ENCODE measurements at places on chromosomes 2 and 18.

- no peak for DNase-seq
These were observed 235.2 kb downstream of the LDLRAD4 start for GRCh38 chr18:13453714-13454113.

DNA sequence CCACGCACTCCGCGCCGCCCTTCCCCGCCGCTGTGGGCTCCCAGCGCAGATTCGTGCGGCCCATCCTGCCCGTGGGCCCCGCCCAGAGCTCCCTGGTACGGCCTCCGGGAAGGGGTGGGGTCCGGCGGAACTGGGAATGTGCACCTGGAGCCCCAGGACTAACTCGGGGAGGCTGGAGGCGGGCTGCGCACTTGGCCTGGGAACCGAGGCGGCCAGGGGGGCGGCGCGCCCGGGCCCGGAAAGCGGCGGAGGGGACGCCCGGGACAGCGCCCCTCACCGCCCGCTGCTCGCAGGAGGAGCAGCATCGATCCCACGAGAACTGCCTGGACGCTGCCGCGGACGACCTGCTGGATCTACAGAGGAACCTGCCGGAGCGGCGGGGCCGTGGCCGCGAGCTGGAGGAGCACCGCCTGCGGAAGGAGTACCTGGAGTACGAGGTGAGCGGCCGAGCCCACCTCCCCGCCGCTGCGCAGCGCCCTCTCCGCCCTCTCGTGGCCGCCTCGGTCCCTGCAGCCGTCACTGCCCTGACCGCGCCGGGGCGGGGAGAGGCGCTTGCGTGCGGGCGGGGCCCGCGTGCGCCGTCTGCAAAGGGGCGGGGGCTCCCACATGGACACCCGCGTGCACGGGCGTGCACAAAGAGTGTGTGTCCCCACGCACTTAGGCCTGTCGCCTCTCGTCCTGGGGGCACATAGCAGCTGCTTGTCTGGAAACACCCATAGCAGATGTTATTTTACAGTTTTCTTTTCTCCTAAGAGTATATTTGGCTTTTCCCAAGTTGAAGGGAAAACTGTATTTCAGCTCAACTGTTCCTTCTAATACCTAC is 25.2 kb downstream of the PSD4 start:
- peak; percentile 86 for DNase-seq

DNA sequence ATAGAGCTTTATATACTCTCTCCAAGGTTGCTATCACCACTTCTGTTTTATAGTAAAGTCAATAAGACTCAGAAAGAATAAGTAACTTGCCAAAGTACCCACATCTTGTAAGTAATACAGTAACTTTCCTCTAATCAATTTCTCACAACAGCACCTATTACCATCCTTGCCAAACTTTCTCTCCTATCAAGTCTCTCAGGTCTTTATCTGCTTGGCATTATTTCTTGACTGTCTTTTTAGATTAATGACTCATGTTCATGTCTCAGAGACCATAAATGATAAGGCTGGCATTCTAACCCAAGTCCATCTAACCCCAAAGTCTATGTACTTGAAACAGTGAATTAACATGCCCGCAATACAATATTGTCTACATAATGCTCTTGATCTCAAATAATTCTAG is 618.0 kb upstream of the ZEB2 start:
- no peak for DNase-seq

DNA sequence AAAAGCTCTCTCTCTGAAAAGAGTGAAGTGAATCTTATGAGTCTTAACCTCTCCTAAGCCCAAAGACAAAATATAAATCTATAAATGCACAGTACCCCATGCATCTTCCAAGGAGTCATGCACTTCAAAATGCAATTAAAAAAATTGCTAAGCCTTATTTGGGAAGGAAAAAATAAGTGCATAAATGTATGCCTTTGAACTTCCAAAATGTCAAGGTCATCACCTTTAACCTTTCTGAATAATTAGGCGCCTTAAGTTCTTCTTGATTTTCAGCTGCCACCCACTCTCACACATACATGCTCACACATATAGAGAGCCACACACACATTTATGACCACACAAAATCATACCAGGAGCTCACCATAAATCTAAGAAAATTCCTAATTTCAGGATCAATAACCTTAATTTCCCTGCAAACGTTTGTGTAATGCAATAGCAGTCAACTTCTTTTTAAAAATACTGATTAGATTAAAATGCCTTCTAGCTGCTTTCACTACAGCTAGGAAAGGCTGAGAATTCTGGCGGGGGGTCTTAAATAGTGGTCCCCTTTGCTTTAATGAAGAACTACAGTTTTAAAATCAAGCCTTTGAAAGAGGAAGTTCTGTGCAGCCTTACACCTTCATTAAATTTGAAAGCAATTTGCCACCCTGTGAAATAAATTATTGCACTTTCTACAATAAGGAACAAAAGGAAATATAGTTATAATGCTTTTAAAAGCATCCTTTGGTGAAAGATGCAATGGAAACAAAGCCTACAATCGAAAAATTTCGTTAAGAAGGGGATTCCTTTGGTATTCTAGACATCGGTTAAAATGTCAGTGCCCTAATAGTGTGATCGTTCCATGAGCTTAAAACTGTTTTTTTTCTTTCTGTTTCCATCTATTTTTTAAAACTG is 3.6 kb downstream of the HOXD11 start:
- no peak for DNase-seq

GRCh38 chr18:67183398-67183797 is 333.1 kb downstream of the DSEL start:
- no peak for DNase-seq

DNA sequence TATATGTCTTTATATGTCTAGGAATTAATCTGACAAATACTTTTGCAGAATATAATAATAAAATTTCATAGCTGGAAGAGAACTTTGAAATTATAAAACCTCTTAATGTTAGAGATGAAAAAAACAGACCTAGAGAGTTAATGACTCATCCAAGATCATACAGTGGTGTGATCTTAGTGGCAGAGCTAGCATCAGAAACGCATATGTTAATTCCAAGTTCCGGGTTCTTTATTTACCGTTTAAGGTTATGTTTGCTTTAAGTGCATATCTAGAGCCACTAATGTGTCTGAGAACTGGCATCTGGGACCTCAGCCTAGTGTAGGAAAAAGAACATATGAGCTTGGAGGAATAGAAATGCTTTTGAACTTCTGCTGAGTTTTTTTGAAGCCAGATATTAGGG is 24.3 kb downstream of the CERS6 start:
- DNase-seq: no peak

DNA sequence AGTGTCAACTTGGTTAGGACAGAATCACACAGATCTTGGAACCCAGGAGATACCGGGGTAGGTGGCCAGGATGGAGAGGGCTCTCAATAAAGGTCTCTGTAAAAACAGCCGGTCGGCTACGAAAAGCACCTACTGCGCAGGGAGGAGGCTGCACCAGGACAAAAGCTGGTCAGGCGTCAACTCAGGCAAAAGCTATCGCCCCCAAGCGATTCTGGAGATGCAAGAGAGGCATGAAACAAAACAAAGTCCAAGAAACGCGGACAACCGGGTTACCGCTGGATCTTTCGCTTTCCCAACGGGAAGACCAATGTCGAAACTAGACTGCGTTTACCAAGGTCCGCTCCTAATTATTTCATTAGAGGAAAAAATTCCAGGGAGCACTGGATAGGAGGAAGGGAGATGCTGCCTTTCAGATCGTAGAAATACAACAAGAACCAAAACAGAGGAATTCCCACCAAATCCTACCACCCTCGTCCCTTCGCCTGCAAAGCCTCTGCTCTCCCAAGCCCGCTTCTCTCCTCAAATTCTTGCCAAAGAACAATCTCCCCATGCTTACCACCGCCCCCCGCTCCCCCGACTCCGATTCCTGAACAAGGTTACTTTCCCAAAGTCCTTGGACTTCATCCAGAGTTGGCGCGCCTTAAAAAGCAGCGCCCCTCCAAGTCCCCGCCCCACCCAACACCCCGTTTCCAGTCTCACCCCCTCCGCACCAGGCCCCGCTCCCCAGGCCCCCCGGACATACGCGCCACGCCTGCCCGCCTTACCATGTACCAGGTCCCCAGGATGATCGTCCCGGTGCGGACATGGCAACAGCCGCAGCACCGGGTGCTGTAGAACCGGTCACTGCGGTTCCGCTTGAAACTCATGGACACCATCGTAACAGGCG is 539 bp downstream of the LAPTM4A start:
- peak; percentile 35 for DNase-seq

GRCh38 chr2:163852616-163853015 is 116.8 kb upstream of the FIGN start:
- DNase-seq: no peak

DNA sequence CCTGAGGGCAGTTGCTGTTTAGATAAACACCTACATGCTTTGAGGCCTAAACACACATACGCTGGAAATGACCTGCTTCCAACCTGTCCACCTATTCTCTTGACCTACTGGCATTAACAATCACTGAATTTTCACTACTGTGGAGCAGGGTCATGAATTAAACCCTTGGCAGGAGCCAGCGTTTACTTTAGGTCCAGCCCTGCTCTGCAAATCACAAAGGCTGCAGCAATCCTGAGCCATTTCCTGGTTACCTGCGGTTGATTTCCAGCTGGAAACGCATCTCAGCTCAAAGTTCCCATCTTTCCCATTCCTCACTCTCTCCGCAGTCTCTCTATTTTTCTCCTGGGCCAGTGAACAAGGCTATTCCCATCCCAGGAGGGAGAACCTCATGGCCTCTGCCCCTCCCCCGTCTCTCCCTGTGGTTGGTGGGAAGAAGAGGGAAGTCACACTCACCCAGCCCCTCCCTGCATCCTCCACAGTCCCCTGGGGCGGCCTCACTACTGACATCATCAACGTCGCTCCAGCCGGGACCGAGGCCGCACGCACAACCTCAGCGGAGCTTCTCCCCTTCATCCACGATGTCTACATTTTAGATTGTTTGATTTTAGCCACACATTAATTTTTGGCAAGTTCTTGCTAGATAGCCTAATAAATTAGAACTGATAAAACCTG is 84.5 kb upstream of the SNTG2 start:
- no peak for DNase-seq

DNA sequence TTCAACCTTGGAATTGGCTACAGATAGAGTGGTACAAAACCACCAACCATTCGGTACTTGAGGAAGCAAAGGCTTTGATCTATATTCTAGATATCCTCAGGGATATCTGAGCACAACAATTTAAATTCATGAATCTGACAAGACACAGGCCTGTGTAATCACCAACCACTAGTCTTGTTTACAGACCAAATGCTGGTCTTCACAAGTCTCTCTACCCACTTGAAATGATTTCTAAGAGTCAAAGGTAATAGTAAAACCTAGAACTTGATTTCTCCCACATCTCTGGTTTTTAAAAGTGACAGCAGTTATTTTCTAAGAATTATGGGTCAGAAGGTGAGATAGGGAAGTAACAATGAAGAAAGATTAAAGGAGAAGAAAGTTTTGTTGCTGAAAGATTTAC is 613.7 kb upstream of the ACVR2A start:
- DNase-seq: no peak

- DNase-seq: no peak
These were observed 94.3 kb downstream of the ADCYAP1 start for GRCh38 chr18:998936-999335.

GRCh38 chr18:11249391-11249790 is 100.0 kb upstream of the PIEZO2 start:
- no peak for DNase-seq

DNA sequence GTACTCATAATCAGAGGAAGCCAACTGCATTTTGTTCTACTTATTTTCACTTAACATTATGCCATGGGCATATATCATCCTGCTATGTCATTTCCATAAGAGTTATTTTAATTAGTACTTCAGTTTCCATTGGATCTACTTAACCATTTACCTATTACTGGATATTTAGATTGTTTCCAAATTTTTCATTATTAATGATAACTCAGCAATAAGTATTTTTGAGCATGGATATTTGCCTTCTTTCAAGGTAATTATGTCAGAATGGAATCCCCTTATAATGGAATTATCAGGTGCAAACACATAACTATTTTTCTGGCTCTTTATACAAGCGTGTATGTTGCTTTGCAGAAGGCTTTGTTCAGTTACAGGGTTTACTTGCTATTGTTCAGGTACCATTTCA is 126.6 kb downstream of the RDH14 start:
- no peak for DNase-seq

DNA sequence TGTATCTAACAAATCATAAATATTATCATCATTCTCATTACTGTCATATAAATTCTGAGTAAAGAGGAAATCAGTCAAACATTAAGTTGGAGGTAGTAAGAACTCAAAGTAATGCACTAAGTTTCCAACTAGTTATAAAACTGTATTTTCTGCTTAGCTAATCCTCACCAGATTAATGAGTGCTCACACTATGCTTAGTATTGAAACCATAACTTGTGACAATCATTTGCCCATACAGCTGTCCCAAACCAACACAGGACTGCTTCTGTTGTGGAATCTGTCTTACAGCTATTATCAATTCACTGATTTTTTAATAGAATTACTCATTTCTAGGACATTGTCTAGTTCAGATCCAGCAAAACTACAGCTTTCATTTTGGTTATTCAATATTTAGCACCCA is 41.5 kb upstream of the TANK start:
- no peak for DNase-seq

GRCh38 chr2:47282621-47283272 is 120.2 kb upstream of the MSH2 start:
- DNase-seq: no peak

- DNase-seq: no peak
These were observed 16.8 kb downstream of the EVX2 start for GRCh38 chr2:176066645-176067588.

- DNase-seq: no peak
These were observed 61.6 kb downstream of the BMP10 start for GRCh38 chr2:68809324-68810240.

DNA sequence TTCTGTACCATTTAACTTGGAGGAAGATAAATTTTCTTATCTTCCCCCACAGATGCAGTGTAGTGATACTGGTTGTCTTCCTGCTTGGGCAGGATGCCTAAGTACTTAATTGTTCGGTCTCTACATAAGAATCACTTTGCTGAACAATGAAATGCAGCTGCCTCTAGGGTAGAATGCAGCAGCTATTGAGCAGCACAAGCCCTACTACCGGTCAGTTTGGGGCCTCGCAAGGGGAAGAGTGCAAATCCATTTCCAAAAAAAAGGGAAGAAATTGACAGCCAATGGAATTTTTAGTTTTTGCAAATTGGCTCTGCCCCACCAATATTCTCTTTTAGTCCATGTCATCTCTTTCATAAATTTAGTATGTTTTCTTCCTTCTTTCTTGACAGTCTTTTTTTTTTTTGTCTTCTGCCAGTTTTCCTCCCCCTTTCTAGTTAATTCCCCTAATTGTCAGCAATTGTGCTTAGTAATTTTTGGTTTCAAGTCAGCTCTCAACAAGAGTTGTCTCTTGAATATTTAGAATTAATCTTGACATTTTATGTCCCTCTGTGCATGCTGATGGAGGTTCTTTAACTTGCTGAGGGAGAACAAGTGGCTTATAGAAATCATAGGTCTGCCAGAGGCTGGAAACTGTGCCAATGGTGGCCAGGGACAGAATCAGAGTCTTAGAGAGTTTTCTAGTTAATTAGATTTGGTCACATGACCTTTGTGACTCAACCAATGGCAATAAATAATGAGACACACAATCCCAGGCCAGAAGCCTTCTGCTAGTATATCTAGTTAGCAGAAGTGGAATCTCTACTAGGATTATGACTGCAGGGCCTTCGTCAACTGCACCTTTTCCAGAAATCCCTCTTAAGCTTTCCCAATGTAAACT is 270.0 kb downstream of the CTNNA2 start:
- no peak for DNase-seq
